A673 (cell line): ENCODE measurements at places on chromosomes 2 and 18. TPM values are rescaled to one million over a fixed set of nuclear protein-coding genes. Genes with fewer than 3 reads are reported as not detected.

STON1 gene
- 1.1 and 1.9 TPM in 2 replicates for total RNA-seq

HOXD1 gene
- total RNA-seq, result not detected in 2 replicates

ANKRD30BL gene
- 0.97 and 2.2 TPM in 2 replicates for total RNA-seq

DPYSL5 gene
- 110 and 111 TPM in 2 replicates for total RNA-seq

CLIP4 gene
- total RNA-seq, result 14.9 and 18.2 TPM in 2 replicates

DSEL gene
- total RNA-seq, result 24.9 and 30.8 TPM in 2 replicates

SFT2D3 gene
- total RNA-seq, result 7.1 and 7.6 TPM in 2 replicates

DSG4 gene
- total RNA-seq, result not detected in 2 replicates

ALMS1 gene
- 35.7 and 37.3 TPM in 2 replicates for total RNA-seq

ZNF532 gene
- total RNA-seq, result 118 and 119 TPM in 2 replicates

GLI2 gene
- total RNA-seq, result 8.1 and 10.4 TPM in 2 replicates

COLEC12 gene
- total RNA-seq, result 0.86 and 1.5 TPM in 2 replicates

MEIS1 gene
- total RNA-seq, result 89.4 and 103 TPM in 2 replicates

TUBB8B gene
- total RNA-seq, result 0.77 and 0.79 TPM in 2 replicates

RIT2 gene
- not detected in 2 replicates for total RNA-seq

GAD1 gene
- total RNA-seq, result 0.70 and 1.1 TPM in 2 replicates

POTEC gene
- total RNA-seq, result not detected in 2 replicates

INPP5D gene
- 2.3 and 3.0 TPM in 2 replicates for total RNA-seq

AQP4 gene
- not detected in 2 replicates for total RNA-seq

ZBTB7C gene
- 0.07 and 0.32 TPM in 2 replicates for total RNA-seq

IKZF2 gene
- total RNA-seq, result 68.6 and 69.5 TPM in 2 replicates

DYSF gene
- total RNA-seq, result 0.04 and 0.24 TPM in 2 replicates

CTAGE1 gene
- not detected in 2 replicates for total RNA-seq
